HepG2 (cell line): ENCODE measurements at places on chromosomes 6 and 20.
A peak's percentile ranks its signal among the peaks of the same experiment; 100 is the strongest.

GRCh38 chr6:27591699-27592480 is 119.0 kb upstream of the ZNF184 start:
- H3K4me1 ChIP-seq = peaks cover 35% of the 10 kb centered on the region
- peak overlapping the region; percentile 76 for H3K4me3 ChIP-seq
- H3K36me3 ChIP-seq = no peaks in the 10 kb centered on the region
- no peak overlapping the region for H3K27ac ChIP-seq
- H3K27me3 ChIP-seq = peaks cover 22% of the 10 kb centered on the region; the same call in 1 of the 3 replicates
- peak; percentile 72 for DNase-seq

DNA sequence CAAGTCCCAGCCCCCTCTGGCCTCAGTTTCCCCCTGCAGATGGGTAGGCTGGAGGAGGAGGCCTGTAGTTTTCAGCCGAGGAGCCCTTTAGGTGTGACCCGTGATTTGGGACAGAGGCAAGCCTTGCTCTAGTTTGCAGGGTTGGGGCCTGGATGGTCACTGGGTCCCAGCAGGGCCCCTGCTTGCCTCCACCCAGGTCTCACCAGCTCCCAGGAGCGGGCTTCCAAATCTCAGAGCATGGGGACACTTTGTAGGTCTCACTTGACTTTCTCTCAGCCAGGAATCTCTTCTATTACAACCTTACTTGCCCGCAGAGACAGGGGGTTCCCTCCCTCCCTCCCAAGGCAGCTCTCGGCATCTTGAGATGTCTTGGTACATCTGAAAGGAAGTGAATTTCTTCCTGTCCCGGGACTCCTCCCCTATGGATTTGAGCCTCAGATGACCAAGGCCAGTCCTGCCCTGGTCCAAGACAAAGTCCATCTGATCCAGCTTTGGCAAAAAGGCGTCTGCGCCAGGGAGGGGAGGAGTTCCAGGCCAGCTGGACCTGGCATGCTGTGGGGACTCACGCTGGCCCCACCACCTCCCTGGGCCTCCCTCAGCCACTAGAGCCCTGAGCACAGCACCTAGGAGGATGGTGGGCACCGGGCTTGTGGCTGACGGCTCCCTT is 47.4 kb downstream of the SRC start:
- H3K4me1 ChIP-seq = peaks cover 80% of the 10 kb centered on the region
- H3K4me3 ChIP-seq = no peak overlapping the region
- peaks cover 40% of the 10 kb centered on the region for H3K36me3 ChIP-seq
- DNase-seq = no peak

- peaks cover 5% of the 10 kb centered on the region for H3K36me3 ChIP-seq
- H3K27me3 ChIP-seq = no peaks in the 10 kb centered on the region
These were observed 55.9 kb downstream of the PIGU start for GRCh38 chr20:34621036-34621343.

DNA sequence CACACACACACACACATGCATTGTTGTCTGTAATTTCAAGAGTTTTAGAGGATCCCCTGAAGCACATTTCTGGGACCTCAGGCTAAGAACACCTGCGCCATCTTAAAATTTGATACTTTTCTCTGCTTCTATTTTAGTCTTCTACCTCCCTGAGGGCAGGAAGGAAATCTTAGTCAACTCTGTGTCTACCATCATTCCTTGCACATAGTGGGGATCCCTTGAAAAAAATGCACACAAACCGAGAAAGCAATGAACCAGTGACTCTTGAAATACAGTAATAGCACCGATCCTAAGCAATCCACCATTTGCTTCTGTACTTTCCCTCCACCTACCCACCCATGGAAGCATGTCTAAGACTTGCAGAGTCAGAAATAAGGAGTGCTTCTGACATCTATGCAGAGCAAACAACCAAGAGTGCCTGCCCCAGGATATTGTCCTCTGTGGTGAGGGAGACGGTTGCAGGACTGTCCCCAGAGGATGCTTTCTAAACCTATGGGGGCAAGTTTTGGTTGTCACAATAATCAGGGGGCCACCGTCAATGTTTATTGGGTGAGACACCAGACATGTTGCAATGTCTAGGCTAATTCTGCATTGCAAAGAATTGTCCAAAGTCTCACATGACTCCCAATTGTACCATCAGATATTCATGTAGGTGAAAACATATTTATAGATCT is 208.0 kb upstream of the TAB2 start:
- H3K27me3 ChIP-seq = no peaks in the 10 kb centered on the region; the same call in 1 of the 2 replicates
- H3K4me1 ChIP-seq = no peaks in the 10 kb centered on the region
- H3K4me3 ChIP-seq = no peak overlapping the region
- no peak overlapping the region for H3K27ac ChIP-seq
- no peaks in the 10 kb centered on the region for H3K36me3 ChIP-seq
- no peak for DNase-seq

DNA sequence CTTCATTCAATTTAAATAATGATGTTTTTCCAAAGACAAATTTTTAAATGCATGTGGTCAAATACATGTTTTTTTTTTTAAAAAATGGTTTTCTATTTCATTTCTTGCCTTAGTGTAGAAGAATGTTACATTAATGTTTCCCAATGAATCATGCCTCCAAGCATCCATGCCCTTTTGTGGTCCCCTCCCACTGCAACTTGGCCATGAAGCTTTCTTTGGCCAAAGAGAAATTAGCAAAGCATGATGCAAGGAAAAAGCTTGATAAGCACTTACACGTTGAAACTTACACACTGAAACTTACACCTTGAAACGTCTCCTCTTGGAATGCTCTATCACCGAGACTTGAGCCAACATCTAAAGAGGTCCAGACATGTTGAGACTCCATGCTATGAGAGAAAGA is 93.0 kb upstream of the ELOVL5 start:
- no peak overlapping the region for H3K27ac ChIP-seq
- no peaks in the 10 kb centered on the region for H3K36me3 ChIP-seq
- peaks cover 7% of the 10 kb centered on the region; the same call in 1 of the 2 replicates for H3K4me1 ChIP-seq
- no peak overlapping the region for H3K4me3 ChIP-seq
- no peak for DNase-seq

DNA sequence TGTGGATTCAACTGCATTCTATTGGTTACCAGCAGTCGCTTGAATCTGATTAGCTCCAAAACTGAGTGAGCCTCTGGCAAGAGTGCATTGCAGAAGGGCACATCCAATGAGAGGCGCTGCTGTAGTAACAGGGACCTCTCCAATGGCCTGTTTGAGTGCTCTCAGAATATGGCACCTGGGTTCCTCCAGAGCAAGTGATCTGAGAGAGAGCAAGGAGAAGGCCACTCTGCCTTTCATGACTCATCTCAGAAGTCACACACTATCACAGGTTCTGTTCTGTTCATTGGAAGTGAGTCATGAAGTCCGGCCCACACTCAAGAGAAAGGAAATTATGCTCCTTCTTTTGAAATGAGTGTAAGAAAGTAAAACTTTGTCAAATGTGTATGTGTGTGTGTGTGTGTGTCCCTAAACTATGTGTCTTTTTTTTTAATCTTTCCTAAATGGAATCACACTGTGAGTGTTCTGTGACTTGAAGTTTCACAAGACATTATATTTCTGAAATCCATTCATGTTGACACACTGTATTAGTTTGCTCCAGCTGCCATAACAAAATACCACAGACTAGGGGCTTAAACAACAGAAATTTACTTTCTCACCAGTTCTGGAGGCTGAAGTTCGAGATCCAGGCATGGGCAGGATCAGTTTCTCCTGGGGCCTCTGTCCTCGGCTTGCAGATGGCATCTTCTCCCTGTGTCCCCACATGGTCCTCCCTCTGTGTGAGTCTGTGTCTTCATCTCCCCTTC is 138.3 kb upstream of the CDYL start:
- no peak overlapping the region for H3K4me3 ChIP-seq
- H3K4me1 ChIP-seq = no peaks in the 10 kb centered on the region
- H3K27ac ChIP-seq = no peak overlapping the region

DNA sequence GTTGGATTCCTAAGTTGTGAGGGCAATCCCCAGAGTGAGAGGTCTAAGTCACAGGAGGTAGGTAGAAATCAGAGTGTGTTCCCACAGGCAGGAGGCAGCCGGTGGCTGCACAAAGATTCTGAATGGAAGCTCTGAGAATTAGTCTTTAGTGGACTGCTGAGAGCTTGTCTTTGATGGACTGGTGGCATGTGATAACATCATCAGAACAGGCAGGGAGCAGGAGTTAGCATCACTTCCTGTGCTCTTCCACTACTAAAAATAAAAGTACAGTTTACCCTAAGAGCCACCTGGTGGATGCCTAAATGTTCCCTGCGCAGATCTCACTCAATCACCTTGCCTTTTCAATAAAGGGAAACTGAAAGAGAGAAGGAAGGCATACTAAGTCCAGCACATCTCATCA is 294.6 kb upstream of the POU3F2 start:
- H3K27me3 ChIP-seq = no peaks in the 10 kb centered on the region; the same call in 1 of the 2 replicates
- no peaks in the 10 kb centered on the region for H3K4me1 ChIP-seq
- no peaks in the 10 kb centered on the region for H3K36me3 ChIP-seq
- DNase-seq = no peak
- no peak overlapping the region for H3K27ac ChIP-seq

GRCh38 chr6:161033667-161034066 is 42.1 kb downstream of the MAP3K4 start:
- 0 out of 2 replicates have a peak, but pooled peaks cover 2% of the 10 kb centered on the region for H3K36me3 ChIP-seq
- DNase-seq = no peak
- H3K4me1 ChIP-seq = 0 out of 2 replicates have a peak, but pooled peaks cover 4% of the 10 kb centered on the region
- H3K27ac ChIP-seq = no peak overlapping the region
- no peak overlapping the region for H3K4me3 ChIP-seq

DNA sequence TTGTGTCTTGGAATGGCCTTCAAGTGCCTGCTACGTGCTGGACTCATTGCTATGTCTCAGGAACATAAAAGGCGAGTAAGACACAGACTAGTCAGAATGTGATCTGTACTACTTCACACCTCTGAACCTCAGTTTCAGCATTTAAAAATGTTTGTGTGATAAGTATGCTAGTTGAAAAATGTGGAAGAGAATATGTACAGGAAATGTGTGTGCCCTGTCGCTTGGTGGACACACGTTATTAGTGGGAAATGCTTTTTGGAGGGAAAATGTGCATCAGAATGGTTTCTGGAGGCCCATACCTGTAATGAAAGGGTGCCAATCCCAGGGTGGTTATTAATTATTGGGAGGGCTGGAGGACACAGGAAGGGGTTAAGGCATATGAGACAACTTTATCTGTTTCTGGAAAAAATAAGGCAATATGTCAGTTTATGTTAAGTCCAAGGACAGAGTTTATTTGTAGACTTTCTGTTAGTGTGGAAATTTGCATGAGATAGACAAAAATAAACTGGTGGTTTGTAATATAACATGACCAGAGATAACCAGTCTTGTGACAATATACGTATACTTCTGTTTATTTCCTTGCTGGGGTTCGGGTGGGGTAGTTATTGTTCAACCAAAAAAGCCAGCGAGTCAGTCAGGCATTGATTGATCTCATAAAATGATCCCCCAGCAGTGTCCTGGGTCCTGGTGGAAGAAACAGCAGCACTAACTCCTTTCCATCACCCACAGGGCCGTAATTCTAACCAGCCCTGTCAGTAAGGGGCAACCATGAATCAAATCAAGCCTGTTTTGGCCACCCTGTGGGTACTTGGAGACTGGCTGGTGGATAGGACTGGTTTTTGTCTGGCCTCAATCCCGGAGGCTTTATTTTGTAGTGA is 117.9 kb downstream of the JARID2 start:
- DNase-seq = no peak
- peaks cover 42% of the 10 kb centered on the region for H3K4me1 ChIP-seq
- H3K36me3 ChIP-seq = no peaks in the 10 kb centered on the region
- no peaks in the 10 kb centered on the region for H3K27me3 ChIP-seq

- no peaks in the 10 kb centered on the region for H3K27me3 ChIP-seq
- H3K4me3 ChIP-seq = no peak overlapping the region
- DNase-seq = no peak
- H3K27ac ChIP-seq = no peak overlapping the region
- no peaks in the 10 kb centered on the region for H3K36me3 ChIP-seq
- no peaks in the 10 kb centered on the region for H3K4me1 ChIP-seq
These were observed 267.1 kb downstream of the ADGB start for GRCh38 chr6:146865756-146866379.

GRCh38 chr6:129719692-129720091 is 9.7 kb upstream of the ARHGAP18 start:
- peak overlapping the region; percentile 31 for H3K27ac ChIP-seq
- no peaks in the 10 kb centered on the region for H3K36me3 ChIP-seq
- H3K4me1 ChIP-seq = peaks cover 40% of the 10 kb centered on the region
- no peak overlapping the region for H3K4me3 ChIP-seq
- no peaks in the 10 kb centered on the region for H3K27me3 ChIP-seq
- no peak for DNase-seq

DNA sequence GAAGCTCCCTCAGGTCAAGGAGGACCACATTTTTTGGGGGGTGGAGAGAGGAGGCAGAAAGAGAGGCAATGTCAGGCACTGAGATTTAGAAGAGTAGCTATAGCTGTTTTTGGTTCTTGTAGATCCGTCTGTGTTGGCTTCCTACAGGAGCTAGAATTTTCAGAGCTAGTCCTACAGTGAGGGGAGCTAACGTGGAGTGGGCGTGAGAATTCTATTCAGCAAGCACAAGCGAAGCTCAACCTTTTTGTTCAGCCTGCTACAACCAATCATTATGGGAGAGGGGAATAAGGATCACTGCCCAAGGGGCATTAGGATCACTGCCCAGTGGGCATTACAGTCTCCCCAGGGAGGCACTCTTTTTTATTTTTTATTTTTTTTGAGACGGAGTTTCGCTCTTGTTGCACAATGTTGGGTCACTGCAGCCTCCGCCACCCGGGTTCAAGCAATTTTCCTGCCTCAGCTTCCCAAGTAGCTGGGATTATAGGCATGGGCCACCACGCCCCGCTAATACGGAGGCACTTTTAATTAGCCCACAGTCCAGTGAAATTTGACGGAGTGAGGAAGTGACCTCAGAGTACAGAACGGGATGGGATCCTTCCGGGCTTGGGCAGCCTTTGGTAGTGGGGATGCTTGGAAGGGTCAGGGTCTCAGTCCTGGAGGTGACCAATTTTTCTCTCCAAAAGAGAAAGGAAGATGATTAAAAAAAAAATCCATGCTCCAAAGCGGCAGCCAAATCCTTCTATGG is 1.1 kb upstream of the PANK2 start:
- H3K4me1 ChIP-seq = peaks cover 38% of the 10 kb centered on the region
- H3K4me3 ChIP-seq = peak overlapping the region; percentile 94
- H3K27ac ChIP-seq = peak overlapping the region; percentile 80
- H3K27me3 ChIP-seq = no peaks in the 10 kb centered on the region
- no peak for DNase-seq

- no peaks in the 10 kb centered on the region for H3K36me3 ChIP-seq
- no peaks in the 10 kb centered on the region for H3K4me1 ChIP-seq
- no peaks in the 10 kb centered on the region for H3K27me3 ChIP-seq
These were observed 31.6 kb downstream of the SASH1 start for GRCh38 chr6:148374040-148374774.

- H3K27ac ChIP-seq = peak overlapping the region; percentile 27
- no peak for DNase-seq
- no peaks in the 10 kb centered on the region for H3K27me3 ChIP-seq
- peaks cover 38% of the 10 kb centered on the region for H3K4me1 ChIP-seq
- peaks cover 52% of the 10 kb centered on the region for H3K36me3 ChIP-seq
These were observed 2.2 kb upstream of the NNAT start for GRCh38 chr20:37518606-37519507.

GRCh38 chr20:3728876-3729275 is 3.6 kb upstream of the HSPA12B start:
- 0 out of 2 replicates have a peak, but pooled peaks cover 5% of the 10 kb centered on the region for H3K4me1 ChIP-seq
- H3K36me3 ChIP-seq = no peaks in the 10 kb centered on the region
- H3K27ac ChIP-seq = no peak overlapping the region
- no peak overlapping the region for H3K4me3 ChIP-seq
